ENCODE measurements at places on chromosomes 5 and 9.

GRCh38 chr9:92353051-92353450 lies 27.3 kb downstream of the CENPP start:
- peak; percentile 66 for DNase-seq

DNA sequence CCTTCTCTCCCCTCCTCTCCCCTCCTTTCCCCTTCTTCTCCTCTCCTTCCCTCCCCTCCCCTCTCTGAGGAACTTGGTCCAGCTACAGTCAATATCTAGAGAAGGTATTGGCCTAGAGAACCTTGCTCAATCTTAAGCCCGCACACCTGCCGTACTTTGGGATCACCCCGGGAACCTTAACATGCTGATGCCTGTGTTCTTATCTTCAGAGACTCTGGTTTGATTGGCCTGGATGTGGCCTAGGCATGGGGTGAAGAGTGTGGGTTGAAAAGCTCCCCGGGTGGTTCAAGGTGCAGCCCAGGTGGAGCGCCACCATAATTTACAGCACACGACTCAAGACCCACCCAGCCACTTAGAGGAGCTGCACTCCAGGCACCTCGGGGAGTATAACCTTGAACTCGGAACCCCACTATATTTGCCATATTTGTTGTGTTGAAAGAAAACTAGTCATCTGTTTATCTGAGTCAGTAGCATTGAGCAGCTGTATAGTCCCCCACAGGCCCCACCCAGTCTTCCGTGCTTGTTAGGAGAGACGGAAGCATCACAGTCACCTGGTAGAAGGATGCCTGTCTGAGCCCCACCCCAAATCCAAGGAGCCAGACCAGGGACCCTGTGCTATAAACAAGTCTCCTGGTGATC lies 14.4 kb upstream of the PHF19 start:
- no peak for DNase-seq

GRCh38 chr9:79694676-79695400 lies 123.1 kb downstream of the TLE4 start:
- no peak for DNase-seq

DNA sequence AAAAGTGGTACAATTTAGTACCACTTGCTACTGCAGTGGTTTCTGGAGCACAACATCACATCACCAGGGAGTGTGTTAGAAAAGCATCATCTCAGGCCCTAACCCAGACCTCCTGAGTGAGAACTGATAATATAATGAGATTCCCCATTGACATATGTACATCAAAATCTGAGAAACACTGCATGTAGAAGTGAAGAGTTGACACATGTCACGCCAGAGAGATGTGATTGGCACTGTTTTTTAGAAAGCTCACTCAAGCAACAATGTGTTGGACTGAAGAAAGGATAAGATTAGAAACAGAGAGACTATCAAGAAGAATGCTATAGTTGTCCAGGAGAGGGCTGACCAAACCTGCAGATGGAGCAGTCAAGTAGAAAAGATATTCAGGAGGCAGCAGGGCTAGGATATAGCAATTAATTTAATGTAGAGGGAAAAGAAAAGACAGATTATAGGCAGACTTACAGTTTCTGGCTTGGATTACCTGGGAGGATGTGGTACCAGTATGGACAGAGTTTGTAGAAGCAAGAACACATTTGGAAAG lies 324.4 kb upstream of the ADAMTSL1 start:
- DNase-seq = no peak

GRCh38 chr5:115068239-115069086 lies 101.2 kb downstream of the TRIM36 start:
- DNase-seq = peak; percentile 76

GRCh38 chr5:63255594-63255993 lies 677.0 kb downstream of the LRRC70 start:
- no peak for DNase-seq

DNA sequence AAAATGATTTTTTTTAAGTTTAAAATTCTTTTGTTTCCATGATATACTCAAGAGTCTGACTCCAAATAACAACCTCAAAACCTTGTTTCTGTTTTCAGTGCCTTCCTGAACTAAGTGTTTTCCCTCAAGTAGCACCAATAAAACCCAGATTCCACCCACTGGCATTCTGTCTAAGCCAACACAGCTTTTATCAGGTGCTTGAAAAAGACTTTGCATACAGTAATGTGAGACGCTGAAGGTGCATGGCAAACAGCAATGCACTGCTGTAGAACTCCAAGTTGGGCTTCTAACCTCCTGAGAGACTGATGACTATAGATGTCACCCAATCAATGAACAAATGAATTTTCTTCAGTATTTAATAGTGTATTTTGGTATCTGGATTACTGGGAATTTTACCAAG lies 95.7 kb downstream of the NFIB start:
- no peak for DNase-seq

DNA sequence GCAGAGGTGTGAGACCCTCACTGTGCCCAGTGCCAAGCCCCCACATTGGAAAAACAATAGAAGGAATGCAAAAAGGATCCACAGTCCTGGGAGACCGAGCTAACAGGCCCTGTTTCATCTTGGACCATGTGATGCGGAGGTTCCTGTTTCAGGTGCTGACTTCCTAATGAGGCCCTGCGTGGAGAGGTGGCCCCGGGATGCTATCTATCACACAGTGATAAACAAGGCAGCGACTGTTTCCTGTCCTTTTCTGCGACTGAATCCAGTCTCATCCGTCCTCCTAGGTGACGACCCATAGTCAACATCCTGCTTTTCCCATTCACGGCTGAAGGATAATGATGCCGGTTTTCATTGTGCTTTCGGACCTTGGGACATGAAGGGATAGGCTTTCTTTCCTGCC lies 56.4 kb upstream of the BOD1 start:
- DNase-seq = no peak

- DNase-seq = no peak
These were observed 152.8 kb downstream of the GAS1 start for GRCh38 chr9:86794391-86795046.

- DNase-seq = no peak
These were observed 76.8 kb upstream of the SIMC1 start for GRCh38 chr5:176161431-176161830.

DNA sequence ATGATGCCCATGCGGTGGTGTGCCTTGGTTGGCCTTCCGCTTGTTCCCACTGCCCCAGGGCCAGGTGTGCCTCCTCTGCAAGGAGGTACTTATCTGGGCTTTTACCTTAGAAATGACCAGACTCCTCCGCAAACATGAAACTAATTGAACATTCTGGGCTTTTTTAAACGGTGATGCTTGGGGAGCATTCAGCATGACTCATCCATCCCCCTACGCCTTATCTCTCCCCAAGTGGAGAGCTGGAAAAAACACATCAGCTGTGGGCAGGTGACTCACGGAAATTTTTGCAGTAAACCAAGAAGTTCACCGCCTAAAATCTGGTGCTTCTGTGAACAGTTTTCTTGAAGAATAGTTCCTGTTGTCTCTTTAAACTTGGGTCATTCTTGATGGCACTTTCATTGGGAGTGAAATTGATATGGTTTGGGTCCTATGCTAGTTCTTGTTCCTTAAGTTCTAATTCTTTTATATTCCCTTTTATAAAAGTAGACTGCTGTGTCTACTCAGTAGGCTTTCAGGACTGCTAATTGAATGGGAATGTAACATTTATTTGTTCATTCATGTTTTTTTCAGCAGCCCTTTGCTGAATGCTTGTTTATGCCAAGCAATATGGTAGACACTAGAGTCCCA lies 39.6 kb downstream of the SFXN1 start:
- DNase-seq = no peak

DNA sequence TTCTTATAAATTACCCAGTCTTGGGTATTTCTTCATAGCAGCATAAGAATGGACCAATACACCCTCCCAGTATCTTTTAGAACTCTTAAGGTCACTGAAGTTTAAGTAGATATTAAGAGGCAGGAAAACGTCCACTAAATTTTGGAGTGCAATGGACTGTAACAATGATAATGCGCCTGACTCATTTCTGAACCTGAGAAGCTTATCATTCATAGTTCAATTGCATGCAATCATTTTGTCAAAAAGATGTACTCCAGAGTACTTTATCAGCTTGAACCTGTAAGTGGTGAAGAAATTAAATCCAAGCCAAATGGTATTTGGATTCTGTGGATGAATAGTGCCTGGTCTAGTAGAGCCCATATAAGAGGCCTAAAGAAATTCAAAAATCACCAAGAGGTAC lies 196.5 kb upstream of the CDH9 start:
- no peak for DNase-seq

DNA sequence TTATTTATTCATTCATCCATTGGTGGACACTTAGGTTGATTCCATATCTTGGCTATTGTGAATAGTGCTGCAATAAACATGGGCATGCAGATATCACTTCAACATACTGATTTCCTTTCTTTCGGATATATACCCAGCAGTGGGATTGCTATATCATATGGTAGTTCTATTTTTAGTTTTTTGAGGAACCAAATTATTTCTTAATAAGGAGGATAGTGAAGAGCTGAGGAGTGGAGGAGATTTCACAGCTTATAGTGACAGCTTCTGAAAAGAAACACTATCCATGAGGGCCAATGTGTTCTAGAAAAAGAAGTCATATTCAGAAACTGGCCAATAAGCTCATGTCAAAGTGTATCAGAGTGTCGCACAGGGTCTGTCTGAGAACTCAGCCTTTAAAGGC lies 183.3 kb downstream of the SEC61B start:
- DNase-seq = peak; percentile 44

- no peak for DNase-seq
These were observed 43.5 kb upstream of the TCF7 start for GRCh38 chr5:134070725-134071613.

- peak; percentile 81 for DNase-seq
These were observed 250.2 kb upstream of the PTGER4 start for GRCh38 chr5:40429258-40430100.

DNA sequence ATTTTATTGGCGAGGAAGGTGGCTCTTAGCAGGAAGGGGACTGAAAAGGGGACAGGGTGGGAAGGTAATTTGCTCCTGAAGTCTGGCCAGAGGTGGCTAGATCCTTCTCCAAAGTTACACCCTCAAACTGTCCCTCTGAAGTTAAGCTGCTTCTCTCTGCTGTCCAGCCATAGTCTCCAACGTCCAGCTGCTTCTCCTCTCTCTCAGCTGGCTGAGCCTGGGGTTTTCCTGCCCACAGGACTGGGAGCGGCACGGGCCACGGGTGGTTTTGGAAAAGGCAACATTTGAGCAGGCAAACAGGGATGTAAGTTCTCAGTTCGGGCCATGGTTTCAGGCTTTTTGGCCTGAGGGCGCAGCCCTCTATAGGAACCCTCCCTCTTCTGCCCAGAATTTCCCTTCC lies 128.3 kb downstream of the YIPF5 start:
- DNase-seq = no peak

DNA sequence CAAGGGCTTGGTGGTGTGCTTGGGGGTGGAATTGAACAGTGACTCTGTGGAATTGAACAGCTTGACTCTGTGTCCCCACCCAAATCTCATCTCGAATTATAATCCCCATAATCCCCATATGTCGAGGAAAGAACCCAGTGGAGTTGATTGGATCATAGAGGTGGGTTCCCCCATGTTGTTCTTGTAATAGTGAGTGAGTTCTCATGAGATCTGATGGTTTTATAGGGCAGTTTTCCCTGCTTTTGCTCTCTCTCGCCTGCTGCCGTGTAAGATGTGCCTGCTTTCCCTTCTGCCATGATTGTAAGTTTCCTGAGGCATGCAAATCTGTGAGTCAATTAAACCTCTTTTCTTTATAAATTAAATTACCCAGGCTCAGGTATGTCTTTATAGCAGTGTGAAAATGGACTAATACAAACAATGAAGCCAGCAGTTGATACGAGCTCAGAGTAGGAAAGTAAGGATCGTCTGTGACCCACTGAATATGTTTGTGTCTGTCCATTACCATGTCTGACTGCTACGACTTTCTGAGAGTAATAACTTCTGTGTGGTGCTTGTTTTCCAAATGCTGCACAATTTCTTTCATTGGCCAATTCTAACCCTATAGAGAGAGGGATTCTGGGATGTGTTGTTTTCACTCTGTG lies 17.9 kb upstream of the RICTOR start:
- DNase-seq = no peak

DNA sequence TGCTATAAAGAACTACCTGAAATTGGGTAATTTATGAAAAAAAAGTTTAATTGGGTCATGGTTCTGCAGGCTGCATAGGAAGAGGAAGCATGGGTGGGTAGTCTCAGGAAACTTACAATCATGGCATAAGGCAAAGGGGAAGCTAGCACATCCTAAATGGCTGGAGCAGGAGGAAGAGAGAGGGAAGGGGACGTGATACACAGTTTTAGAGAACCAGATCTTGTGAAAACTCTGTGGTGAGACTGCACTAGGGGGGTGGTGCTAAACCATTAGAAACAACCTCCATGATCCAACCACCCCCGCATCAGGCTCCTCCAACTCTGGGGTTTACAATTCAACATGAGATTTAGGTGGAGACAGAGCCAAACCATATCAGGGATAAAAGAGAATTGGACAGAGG lies 624.2 kb downstream of the PRR16 start:
- no peak for DNase-seq

GRCh38 chr5:151351671-151352070 lies 4.3 kb upstream of the SLC36A2 start:
- no peak for DNase-seq

Data from suppressor macrophage treated with lipopolysaccharide for 4 hours (primary cell).